T-helper 17 cell (primary cell): ENCODE measurements at places on chromosomes 6 and 20.

GRCh38 chr6:149936743-149937142, 5.1 kb upstream of the ULBP2 start:
- DNase-seq: no peak

GRCh38 chr6:134828641-134829040, 121.3 kb downstream of the ALDH8A1 start:
- no peak for DNase-seq

- no peak for DNase-seq
These were observed 293.4 kb downstream of the TBC1D32 start for GRCh38 chr6:121040831-121041230.

DNA sequence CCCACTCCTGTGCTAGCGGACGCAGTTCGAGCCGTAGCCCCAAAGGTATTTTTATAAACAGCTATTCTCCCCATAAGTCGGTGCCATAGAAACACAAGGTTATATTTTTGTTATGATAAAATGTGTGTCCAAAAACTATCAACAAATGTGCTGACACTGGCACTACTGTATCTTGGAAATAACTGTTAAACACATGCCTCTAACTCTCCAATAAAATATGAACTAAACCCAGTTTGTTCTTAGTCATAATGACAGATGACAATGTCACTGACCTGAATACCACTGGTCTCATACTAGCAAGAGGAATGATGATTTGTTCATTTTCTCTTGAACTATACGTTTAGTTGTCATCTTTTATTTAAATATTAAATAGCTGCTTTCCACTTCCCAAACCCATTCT, 51.4 kb upstream of the NUP153 start:
- no peak for DNase-seq

GRCh38 chr6:110826236-110827129, 11.2 kb upstream of the CDK19 start:
- DNase-seq: no peak

DNA sequence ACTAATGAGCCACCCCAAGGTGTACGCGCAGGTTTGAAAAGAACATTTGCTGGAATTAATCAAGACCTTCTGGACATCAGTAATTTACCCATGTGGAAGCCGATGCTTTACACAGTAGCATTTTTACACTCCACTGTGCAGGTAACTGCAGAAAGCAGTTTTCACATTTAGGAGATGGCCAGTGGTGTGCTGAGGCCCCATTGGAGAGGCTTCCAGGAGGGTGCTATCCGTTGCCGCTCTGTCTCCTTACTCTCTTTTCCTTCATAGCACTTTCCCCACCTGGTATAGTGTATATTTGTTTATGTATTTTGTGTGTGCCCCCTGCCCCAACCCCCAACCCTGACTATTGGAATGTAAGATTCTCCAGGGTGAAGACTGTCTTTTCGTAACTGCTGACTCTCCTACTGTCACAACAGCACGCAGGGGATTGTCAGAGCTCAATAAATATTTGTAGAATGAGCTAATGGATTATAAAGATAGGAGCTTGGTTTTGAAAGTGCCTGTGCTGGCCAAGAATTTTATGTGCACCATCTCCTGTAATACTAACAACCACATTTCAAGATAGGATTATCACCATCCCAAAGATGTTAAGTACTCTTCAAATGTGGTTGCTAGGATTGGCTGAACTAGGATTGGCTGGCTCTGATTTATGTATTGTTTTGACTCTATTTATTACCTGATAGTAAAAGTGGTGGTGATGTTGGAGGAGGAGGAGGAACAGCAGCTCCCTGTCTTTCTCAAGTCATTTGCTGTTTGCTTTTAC, 74.0 kb upstream of the GLP1R start:
- no peak for DNase-seq

DNA sequence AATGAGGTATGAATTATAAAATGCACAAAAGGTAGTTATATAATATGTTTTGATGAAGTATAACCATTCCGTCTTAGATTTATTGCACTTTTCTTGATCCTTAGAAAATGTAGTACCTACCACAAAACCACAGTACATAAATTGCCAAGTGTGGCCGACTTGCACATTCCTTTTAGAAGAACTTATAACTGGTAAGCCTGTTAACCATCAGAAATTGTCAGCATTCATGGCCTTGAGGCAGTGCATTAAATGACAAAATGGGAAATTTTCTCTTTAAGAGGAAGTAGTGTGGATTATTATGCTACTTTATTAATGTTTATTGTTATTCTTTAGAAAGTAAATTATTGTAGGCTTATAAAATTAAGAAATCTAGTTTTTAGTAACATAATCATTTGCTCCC, 29.6 kb downstream of the TAB2 start:
- no peak for DNase-seq

DNA sequence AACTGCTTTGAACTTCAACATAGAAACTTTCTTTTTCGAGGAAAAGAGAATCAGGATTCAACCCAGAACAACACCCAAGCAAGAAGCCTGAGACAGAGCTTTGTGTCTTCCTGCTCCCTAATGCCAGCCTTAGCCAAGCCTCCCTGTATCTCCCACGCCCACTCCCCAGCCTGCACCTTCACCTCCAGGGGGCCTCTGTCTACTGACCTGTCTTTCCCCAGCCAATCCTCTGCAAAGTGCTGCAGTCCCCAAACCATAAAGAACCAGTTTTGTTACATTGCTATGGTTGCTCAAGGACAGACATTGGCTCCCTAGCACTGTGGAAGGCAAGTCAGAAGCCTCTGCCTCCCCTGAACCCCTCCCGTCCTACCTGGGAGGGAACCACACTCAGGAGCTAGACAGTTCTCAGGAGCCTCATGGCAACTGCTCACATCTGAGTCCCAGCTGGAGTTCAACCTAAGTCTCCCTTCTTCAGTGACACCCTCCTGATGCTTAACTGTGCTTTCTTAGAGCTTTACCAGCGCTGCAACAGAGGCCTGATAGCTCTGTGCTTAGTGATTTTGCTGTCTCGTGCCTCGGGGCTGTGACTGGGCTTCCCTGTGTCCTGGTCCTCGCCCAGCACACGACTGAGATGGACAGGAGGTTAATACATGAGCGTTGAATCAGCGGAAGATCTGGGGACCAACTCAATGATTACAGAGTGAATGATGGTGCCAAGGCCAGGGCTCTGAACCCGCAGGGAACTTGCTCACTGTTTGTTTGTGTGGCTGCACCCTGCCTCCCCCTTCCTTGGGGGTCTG, 101.5 kb upstream of the DUSP22 start:
- DNase-seq: no peak

DNA sequence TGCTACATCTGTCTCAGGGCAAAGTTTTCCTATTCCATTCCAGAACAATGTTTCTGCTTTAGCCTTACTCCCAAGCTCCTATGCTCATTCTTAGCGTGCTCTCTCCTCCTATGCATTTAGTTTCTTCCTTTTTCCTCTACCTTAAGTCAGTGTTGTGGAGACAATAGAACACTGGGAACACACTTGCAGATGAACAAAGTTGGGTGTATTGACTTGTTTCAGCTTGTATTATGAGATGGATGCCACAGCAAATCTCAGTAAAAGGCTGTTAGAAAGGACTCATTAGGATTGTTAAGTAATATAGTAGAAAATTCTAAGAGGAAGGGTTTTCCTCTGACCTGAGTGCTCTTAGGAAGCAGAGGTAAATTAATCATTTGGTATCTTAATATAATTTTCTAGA, 48.4 kb downstream of the BMP5 start:
- no peak for DNase-seq

DNA sequence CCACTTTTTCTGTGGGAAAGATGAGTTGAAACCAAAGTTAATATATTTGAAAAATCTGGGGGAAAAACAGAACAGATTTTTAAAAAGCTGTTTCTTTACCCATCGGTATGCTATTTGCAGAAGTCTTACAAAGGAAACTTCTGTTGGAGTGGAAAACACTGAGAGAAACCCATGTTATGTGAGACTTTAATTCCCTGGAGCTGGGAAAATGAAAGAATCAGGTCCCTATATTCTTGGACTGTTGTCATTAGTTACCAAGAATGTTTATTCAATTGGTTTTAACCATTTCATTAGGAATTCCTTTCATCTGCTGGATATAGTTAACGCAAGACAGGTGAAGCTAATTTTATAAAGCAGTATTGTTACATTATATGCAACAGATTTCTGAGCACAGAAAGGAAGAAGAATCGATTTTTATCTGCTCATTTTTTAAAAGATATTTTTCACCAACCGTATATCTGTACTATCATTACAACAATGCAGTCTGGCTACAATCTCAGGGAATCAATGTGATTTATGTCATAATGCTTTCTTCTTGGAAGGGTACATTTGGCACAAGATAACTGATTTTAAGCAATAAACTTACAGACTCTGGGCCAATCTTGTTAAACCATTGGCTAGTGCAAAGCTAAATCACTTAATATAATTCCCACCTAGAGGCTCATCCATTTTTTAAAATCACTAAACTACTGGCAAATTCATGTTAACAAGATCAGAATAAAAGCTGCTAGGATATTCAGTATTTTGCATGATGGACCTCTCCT, 170.0 kb downstream of the MOXD1 start:
- DNase-seq: no peak

DNA sequence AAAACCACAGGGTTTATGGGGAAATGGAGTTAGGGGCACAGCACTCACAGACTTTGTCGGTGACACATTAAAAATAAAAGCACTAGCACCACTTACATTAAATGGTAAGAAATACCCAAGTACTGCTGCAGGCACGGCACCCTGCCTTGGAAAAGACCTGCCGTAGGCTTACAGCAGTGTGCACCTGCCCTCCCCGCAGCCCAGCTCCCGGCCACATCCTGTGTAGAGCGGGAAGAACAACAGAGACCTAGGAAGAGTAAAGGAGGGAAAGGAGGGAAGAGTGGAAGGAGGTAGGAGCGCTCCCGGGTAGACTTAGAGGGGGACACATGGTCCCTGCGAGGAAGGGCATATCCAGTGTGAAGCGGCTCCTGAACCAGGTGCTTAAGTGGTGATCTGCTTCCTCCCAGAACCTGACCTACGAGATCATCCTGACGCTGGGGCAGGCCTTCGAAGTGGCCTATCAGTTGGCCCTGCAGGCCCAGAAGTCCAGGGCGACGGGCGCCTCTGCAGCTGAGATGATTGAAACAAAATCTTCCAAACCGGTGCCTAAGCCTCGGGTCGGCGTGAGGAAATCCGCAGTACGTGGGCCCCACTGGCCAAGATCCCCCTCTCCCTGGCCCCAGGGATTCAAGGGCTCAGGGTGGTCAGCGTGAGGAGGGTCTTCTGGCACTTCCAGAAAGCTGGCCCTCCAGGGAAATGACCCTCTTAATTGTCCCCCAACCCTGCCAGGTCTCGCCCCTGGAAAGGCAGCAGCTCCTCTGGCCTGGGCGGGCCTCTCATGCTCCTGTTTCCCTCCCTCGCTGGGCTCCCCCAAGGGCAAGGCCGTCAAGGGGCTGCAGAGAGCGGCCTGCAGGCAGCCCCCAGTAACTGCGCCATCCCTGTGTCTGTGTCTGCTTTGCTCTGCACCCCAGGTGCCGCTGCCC, 55.5 kb downstream of the TCP11 start:
- no peak for DNase-seq

- DNase-seq: no peak
These were observed 18.6 kb downstream of the CMTR1 start for GRCh38 chr6:37451441-37452193.

GRCh38 chr6:154267508-154268106, 89.0 kb downstream of the IPCEF1 start:
- DNase-seq: no peak

DNA sequence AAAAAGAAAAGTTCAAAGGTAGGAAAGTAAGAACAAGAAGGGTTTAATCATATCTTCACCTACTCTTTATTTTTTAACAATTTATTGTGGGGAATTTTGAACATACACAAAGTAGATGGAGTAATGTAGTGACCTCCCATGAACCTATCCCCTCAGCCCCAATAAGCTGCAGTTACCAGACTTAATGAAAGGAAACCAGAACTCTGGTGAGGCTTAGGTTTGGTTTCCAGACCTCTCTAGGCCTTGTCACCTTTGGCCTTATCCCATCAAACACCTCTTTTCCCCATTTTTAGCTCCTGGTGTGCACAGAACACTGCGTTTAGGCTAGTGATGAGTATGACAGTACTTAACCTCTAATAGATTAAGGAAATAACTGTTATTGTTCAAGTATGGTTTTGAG, 42.0 kb downstream of the CBFA2T2 start:
- no peak for DNase-seq

- no peak for DNase-seq
These were observed 621.0 kb upstream of the NRSN1 start for GRCh38 chr6:23505026-23505425.

DNA sequence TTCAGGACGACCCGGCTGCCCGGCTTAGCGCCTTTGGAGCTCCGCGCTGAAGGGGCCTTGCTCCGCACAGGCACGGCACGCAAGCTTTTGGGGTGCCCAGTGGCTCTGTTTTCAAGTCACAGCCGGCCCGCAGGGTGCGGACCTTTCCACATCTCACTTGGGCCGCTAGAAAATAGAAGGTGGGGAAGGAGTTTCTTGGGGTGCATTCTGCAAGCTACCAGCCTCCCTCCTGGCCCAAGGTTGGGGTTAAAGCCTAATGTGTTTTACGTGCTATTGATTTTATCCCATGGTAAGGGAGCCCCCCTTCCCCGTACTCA, 561 bp downstream of the KAT14 start:
- DNase-seq: no peak

- DNase-seq: no peak
These were observed 92.0 kb upstream of the AFDN start for GRCh38 chr6:167734662-167735083.

- DNase-seq: no peak
These were observed 62.9 kb downstream of the CDH26 start for GRCh38 chr20:60021104-60021503.

GRCh38 chr6:43037197-43037596, 15.8 kb downstream of the RRP36 start:
- no peak for DNase-seq

GRCh38 chr20:31930779-31931178, 21.1 kb downstream of the PDRG1 start:
- DNase-seq: no peak

- DNase-seq: no peak
These were observed 552.8 kb upstream of the CITED2 start for GRCh38 chr6:139927236-139927635.

GRCh38 chr20:37411408-37412219, 65.7 kb downstream of the SRC start:
- DNase-seq: no peak

DNA sequence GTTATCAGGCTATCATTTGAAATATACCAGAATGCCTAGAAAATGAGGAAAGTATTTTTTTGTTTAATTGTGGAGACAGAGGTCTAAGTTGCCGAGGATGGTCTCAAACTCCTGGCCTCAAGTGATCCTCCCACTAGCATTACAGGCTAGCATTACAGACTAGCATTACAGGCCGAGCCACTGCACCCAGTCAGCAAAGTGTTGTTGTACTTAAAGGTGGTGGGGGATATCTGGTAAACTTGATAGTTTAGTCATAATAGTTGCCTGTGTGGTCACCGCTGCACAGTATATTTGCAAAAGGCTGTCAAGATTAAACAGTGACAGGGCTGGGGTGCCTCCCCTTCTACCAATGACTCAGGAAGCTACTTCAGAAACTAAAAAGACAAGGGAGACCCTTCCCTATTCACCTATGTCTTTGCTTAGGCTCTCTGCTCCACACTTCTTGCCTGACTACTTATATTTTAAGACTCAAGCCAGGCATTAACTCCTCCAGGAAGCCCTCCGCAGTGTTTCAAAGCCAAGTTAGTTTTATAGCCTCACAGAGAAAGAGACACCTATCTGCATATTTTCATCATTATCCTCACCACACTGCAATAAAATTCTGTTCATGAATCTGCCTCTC, 3.1 kb upstream of the AKIRIN2 start:
- DNase-seq: no peak

GRCh38 chr6:136788069-136788902, 4.0 kb downstream of the MAP3K5 start:
- DNase-seq: no peak
